Natural killer cell (primary cell): ENCODE measurements at places on chromosomes 12 and 14. TPM values are rescaled to one million over a fixed set of nuclear protein-coding genes. Genes with fewer than 3 reads are reported as not detected.

The KERA gene
- not detected for total RNA-seq

The AICDA gene
- total RNA-seq = not detected

The TEAD4 gene
- total RNA-seq = not detected

The OAS2 gene
- total RNA-seq = 56.3 TPM

The KRT71 gene
- total RNA-seq = not detected

The TPH2 gene
- not detected for total RNA-seq
